Occipital lobe (tissue), 3 donors: ENCODE measurements at places on chromosomes 2 and 18. TPM values are rescaled to one million over a fixed set of nuclear protein-coding genes. Genes with fewer than 3 reads are reported as not detected.

- DNase-seq = no peak
These were observed 139.5 kb upstream of the SPHKAP start for GRCh38 chr2:228321015-228321414.

DNA sequence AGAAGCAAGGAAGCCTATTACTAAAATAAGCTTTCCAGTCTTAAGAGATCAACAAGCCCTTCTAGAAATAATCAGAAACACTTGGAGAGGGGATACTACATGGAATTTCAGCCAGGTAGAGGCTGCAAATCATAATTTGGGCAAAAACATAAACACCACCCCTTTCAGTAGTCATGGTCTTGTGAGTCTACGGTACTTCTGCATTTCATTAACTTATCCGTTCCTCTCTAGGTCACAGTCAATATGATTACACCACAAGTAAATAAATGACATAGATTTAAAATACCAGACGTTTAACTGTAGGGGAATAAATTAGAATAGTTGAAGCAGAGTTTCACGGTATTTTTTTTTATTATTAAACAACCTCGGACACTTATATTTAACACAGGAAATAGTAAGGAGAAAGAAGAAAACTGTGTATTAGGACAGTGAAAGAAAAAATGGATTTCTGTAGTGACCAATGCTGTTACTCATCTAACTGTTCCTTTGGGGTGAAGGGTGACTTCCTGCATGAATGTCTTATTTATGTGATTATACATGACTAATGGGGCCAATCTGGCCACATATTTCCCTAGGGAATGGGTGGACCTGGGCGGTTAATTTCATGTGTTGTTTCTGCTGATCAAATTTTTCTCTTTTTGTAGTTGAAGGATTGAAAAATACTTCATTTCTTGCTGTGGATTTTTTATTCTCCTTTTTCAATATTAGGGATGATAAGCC is 456.6 kb upstream of the UBE2E3 start:
- no peak for DNase-seq

DNA sequence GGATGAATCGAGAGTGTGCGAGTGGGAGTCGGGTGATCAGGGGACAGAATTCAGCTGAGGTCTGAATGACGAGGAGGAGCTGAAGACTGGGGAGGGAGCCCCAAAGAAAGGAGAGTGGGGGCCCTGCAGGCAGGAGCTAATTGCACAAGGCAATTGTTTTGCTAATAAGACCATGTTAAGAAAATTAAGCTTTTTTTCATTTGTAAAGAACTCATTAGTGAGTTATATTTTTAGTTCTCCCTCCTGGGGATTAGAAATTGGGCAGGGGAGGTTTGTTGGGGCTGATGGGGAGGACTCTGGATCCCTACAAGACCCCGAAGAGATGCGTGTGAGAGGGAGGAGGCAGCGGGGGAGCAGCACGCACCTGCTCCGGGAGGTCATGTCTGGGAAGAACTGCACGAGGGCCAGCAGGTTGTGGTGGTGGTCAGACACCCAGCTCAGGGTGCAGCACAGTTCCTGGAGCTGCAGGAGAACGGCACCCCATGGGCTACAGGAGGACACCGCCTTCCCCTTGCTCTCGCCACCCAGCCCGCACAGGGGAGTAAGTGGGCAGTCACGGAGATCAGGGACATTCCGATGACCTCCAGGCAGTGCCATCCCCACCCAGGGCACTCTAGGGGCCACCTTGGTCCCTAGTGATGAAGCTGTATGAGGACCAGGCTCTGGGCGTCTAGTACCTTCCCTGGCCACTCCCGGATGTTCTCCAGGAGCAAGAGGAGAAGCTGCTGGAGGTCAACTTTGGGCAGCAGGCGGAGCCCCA is 51.1 kb upstream of the SEMA4C start:
- DNase-seq = no peak

DNA sequence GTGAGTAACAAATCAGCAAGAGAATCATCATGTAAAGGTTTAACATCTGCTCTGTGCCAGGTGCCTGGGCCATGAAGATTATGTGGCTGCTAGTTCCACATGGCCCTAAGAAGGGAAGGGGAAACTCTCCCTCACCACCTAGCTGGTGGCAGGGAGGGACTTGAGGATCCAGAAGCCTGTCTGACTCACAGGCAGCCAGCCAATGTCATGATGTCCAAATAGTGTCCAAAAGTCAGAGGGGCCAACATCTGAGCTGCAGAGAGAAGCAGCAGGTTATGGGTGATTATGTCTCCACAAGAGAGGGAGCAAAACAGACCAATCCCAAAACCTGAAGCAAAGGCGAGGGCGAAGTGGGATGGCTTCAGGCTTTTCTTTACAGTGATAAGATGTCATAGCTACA is 61.9 kb upstream of the SPP2 start:
- no peak for DNase-seq

DNA sequence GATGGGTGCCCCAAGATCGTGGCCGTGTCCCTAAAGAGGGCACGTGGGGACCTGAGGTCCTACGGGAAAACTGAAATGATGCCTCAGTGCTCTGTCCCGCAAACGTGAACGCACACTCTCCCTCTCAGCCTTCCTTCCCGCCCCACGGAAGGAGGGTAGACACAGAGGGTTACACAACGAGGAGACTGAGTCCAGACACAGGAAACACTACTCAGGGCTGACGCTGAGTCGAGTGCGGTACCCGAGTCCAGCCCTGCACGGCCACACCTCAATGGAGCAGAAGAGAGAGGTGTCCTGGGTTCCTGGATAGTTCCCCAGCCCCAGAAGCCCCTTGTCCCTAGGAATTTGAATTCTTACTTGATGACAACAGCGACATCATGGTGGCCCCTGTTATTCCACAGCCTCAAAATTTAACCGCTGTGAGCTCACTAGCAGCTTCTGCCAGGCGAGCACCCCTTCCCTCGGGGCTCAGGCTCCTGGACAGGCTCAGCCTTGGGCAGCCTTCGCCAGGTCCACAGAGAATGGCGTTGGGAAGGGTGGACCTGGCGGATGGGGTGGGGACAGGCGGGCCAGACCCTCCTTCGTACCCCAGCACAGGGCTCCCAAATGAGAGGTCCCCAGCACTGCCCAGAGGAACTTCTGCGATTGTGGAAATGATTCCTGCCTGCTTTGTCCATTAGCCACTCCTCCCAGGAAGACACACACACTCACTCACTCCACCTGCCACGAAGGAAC is 980 bp upstream of the RNPEPL1 start:
- no peak for DNase-seq

- DNase-seq = no peak
These were observed 27.5 kb downstream of the MEIS1 start for GRCh38 chr2:66462501-66462825.

DNA sequence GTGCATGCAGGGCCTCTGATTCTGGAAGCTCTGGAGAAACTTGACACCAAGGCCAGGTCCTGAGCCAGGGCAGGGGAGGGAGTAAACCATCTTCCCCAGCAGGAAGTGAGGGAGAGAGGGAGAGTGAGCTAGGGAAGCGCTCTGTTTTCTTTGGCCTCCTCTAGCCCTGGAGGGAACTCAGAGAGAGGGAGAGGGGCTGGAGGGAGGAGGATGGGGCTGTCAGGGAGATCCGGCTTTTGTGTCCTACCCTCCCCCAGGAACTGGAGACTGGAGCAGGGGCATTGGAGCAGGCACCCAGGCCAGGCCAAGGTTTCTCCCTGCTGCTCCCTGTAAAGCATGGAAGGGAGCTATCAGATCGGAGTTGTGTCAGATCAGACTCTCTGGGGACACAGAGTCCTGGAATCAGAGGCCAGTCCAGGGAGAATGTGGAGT is 22.7 kb upstream of the PKDCC start:
- DNase-seq = no peak

DNA sequence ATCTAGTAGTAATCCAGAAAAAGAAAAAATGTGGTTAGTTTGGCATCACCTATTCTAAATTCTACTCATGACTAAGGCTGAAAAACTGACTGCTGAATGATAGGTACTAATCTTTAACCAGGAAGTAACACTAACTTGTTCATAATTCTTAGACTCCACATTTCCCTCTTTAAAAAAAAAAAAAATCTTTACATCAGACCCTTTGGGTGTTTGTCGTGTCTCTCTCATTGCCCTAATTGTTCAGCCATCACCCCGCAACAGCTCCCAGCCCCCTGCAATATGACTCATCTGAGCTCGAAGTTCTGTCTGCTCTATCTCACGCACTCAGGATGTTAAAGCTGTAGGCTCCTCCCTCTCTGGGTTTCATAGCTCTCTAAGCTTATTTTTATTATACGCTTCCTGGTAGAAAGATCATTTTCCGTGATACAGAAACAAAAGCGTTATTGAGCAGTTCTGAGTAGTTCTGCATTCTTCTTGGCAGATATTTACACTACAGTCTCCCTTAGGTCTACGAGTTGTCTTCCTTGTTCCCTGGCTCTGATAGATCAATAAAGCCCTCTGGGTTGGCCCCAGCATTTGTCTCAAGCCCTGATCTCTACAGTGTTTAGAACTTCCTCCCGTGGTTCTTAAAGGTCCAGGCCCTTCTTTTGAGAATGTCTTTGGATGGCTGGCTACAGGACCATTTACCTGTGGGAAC is 95.6 kb downstream of the TNFRSF11A start:
- no peak for DNase-seq

- DNase-seq = no peak
These were observed 58.4 kb upstream of the NT5C1B start for GRCh38 chr2:18647731-18648130.

- no peak for DNase-seq
These were observed 395.6 kb downstream of the RND3 start for GRCh38 chr2:150091846-150092245.

DNA sequence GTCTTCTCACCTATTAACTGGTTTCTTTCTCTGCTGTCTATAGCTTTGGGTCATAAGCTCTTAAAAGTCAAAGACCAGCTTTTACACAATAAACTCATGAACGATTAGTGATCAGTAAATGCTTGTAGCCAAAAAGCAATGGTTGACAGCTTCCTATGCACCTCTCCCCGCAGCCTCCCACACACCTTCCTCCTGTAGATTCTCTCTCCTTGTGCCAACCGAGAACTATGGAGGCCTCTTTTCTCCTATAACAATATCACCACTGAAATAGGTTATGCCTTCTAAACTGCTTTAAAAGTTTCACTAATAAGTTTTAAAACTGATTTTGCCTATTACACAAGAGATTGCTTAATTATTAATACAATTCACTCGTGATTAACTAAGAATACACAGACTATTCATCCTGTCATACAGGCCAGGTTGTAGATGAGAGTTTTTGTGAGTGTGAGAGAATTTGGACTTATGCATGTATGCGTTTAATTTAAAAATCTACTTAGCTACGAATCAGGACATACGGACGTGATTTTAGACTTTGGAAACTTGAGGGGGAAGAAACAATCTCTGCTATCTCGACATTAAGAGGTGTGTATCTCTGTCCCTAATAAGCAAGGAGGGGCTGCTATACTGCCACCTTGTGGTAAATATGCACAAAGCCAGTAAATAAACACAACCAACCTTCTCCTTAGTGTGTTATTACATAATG is 229.1 kb upstream of the RBBP8 start:
- no peak for DNase-seq

DNA sequence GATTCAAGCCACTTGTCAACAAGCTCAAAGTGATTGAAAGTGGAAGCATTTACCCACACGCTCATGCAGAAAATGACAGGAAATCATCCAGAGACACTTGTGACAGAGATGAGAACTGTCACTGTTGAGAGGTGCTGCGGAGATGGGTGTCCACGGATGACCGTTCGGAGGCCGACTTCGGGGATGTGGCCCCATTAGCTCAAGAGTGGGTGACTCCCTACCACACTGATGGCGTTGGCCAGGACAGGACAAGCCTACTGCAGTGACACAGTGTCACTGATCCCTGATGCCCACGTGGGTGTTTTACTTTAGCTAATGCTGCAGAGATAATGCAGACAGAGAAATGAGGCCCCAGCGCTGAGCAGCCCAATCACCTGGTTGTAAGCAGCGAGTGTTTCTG is 81.5 kb upstream of the YWHAQ start:
- no peak for DNase-seq

DNA sequence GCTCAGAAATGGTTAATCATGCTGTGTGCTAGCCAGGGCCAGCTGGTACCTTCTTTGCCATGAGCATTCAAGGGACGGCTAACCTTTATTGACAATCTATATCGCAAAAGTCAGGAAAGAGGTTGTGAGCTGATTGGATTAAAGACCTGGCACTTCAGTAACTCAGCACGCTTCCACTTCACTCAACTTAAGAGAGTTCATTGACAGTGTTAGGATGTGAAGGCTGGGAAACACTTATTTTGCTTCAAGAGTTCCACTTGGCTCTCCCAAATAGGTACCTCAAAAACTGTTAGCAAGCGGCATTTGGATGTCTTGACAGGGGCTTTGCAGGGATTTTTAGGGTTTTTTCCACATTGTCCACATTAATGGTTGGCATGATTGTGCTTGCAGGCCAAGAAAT is 25.1 kb upstream of the TXNDC2 start:
- no peak for DNase-seq

DNA sequence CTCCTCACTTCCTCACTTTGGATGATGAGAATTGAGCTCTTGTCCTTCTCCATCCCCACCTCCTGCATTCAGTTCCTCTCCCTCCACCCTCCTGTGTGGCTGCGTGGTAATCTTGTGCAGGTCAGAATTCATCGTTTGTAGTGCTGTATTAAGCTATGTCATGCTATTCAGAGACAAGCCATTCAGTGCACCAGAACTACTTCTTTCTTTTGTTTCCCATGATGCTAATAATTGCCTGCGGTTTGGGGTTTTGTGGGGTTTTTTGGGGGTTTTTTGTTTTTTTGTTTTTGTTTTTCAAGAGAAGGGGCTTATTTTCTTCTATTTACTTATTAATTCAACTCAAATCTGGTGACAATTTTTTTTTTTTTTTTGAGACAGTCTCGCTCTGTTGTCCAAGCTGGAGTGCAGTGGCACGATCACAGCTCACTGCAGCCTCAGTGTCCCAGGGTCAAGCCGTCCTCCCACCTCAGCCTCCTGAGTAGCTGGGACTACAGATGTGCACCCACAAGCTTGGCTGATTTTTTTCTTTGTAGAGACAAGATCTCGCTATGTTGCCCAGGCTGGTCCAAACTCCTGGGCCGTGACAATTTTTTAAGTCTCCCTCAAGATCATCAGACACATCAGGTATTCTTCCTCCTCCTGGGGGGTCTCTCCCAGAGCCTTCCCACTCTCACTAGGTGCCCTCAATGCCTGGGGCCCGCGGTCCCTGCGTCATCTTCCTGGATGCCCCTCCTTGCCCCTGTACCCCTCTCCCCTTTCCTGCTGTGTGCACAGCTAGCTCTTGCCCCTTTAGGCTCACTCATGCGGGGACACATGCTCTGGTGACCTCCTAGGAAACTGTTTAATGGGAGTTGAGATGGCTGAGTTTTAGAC is 37.8 kb downstream of the MAL start:
- no peak for DNase-seq

DNA sequence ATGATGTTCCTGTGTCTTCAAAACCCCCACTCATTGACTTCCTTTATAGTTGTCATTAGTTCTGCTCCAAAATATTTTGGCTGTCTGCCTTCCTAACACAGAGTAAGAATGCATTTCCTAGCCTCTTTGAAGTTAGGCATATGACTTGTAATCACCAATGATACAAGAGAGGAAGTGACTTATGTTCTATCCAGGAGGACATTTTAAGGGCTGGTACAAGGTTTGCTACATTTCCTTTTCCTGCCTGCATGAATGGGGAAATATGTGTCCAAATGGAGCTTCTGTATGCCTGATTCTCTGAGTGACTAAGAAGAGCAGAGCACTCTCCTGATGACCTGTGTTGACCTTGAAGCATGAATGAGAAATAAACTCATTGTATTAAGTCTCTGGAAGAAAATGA is 115.1 kb downstream of the PLCL1 start:
- DNase-seq = no peak

The MAB21L4 gene
- not detected for total RNA-seq

The C2orf78 gene
- not detected for total RNA-seq

The RIT2 gene
- 21.8 TPM for total RNA-seq

The RGPD6 gene
- total RNA-seq = 115 TPM

The ALK gene
- total RNA-seq = 0.78 TPM

The RFTN2 gene
- 29.9 TPM for total RNA-seq

The RTKN gene
- 6.7 TPM for total RNA-seq

The BIRC6 gene
- 272 TPM for total RNA-seq

The TRIM43 gene
- not detected for total RNA-seq
